NCI-H1092 (cell line): ENCODE measurements at places on chromosomes 5 and 9.

DNA sequence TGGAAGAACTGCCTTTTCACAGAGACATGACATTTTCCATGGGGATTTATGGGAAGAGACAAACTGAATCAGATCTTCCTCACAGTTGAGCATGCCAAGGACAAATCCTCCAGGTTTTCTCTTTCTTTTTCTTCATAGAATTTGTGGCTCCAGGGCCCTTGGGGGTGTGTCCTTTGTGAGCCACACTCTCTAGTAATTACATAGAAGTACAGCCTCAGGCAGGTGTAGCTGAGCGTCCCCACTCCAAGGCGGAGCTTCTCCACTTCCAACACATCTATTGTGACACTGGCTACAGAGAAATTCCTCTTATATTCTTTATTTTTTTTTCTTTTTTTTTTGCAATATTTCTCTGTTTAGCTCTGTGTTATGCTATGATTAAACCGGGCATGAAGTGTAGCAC, 420.5 kb upstream of the CD180 start:
- no peak for DNase-seq

DNA sequence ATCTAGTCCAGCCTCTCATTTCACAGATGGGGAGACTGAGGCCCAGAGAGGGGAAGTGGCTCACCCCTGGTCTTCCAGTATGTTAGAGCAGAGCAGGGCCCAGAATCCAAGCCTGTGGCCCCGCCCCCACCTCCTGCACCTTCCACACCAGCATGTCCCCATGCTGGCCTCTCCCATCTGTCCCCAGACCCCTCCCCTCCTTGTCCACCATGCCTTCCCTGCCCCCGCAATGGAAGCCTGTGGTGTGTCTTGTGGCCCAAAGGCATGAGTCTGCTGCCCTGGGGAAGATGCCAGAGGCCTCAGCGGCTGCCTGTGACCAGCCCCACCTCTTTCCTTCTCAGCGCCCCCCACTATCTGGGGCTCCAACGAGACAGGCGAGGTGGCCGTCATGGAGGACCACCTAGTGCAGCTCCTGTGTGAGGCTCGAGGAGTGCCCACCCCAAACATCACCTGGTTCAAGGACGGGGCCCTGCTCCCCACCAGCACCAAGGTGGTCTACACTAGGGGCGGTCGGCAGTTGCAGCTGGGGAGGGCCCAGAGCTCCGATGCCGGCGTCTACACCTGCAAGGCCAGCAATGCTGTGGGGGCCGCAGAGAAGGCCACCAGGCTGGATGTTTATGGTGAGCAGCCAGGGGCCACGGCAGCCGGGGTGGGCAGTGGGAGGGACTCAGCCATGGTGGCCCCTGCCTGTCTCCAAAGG, 87.2 kb downstream of the HMCN2 start:
- DNase-seq, result no peak

DNA sequence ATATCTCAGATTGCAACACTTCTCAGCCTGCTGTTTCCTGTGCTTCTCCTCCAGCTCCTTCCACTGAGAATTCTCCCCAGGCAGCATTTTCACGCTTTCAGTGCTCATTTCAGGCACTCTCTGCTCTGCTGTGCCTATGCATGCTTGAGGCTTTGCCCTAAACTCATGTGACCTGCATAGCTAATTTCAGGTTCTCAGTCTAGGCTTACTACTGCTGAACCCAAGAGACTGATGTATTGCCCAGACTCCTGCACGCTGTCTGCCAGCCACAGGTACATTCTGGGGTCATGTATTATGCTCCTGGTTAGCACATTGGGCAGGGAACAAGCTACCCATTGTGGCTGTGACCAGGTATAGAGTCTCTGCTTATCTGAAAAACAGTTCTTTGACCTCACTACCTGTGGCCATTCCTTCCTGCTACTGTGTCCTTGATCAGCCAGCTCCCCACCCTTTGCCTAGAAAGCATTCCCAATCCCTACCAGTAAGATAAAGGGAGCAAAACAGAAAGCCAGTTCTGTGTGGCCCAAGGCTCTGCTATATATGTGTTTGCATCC, 34.7 kb downstream of the PIP5K1B start:
- no peak for DNase-seq

- DNase-seq, result no peak
Measured at GRCh38 chr9:123469282-123469681, 113.3 kb downstream of the CRB2 start.

GRCh38 chr9:35277628-35278359, 116.0 kb downstream of the UNC13B start:
- no peak for DNase-seq

GRCh38 chr9:31030741-31031202, 1353.7 kb upstream of the ACO1 start:
- no peak for DNase-seq

GRCh38 chr5:115842952-115843351, 1.2 kb downstream of the AP3S1 start:
- DNase-seq, result no peak

DNA sequence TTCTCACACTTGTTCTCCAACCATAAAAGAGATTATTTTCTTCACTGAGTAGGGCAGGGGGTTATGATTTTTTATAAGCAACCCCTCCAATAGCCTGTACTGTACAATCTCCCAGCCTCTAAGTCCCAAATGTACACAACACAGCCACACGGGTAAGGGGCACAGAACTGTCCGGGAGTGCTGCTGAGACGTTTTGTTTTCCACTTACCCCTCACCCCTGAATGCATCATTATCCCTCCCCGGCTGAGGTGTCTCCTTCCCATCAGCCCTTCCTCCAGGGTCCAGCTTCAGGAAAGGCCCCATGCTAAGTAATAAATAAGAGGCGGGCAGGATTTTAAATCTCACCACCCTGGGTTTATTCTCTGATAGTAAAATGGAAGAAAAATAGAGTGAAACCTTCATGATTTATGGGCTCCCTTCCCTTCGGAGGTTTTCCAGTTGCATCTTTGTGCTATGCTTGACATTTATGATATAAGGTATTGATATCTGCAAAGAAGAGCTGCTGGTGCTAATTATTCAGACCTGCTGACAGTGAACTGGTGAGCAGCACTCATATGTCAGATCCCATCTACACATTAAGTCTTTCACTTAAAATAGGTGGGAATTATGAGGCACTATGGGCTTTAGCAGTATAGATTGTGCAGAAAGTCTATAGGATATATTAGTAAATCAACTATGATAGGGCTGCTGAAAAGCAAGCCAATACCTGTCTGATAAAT, 67.2 kb upstream of the MEGF10 start:
- DNase-seq, result no peak

DNA sequence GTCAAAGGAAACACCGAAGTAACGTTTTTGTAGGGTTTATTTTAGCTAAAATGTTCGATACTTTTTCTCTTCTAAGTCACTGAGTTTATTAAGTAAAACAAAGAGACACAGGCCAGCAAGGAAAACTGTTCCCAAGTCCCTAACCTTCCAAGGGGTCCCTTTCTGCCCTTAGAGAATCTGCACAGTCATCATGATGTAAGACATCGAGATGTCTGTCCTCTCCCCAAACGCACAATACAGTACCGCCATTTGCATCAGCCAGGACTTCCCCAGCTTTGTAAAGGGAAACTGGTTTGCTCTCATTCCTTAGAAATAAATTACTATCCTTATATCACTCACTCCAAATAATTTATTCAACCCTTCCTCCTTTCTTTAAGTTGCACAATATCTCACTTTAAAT, 89.3 kb downstream of the MARCHF11 start:
- no peak for DNase-seq

DNA sequence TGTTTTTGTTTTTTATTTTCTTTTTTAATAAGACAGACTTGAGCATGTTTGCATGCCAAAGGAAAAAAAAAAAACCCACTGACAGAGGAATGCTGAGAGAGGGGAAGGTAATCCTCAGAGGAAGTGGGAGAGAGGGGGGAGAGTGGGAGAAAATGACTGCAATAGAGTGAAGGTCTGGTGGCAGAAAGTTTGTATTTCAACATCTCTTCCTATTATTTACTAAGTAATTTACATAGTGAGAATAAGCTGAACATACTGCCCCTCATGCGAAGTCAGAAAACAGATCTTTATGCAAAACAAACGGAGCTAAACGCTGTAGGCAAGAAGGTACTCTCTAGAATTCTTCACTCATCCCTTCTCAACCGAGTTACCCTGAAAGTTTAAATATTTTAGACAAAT, 45.0 kb downstream of the ELL2 start:
- no peak for DNase-seq

- no peak for DNase-seq
Measured at GRCh38 chr5:57896576-57896975, 414.0 kb upstream of the ACTBL2 start.

- peak; percentile 93 for DNase-seq
Measured at GRCh38 chr5:156913719-156914370, 49.2 kb downstream of the TIMD4 start.
